Stimulated activated CD4-positive, alpha-beta T cell treated with anti-CD3 and anti-CD28 coated beads, Interleukin-1b, Interleukin-23, amount 100 ng/mL, for 24 hours (primary cell): ENCODE measurements at places on chromosomes 5 and 9.

GRCh38 chr5:14155075-14155474 is 11.9 kb downstream of the TRIO start:
- DNase-seq, result no peak

GRCh38 chr5:170861917-170862766 is at the start of gene RANBP17:
RANBP17 (plus strand) TSS chr5:170862018.
- no peak for DNase-seq

DNA sequence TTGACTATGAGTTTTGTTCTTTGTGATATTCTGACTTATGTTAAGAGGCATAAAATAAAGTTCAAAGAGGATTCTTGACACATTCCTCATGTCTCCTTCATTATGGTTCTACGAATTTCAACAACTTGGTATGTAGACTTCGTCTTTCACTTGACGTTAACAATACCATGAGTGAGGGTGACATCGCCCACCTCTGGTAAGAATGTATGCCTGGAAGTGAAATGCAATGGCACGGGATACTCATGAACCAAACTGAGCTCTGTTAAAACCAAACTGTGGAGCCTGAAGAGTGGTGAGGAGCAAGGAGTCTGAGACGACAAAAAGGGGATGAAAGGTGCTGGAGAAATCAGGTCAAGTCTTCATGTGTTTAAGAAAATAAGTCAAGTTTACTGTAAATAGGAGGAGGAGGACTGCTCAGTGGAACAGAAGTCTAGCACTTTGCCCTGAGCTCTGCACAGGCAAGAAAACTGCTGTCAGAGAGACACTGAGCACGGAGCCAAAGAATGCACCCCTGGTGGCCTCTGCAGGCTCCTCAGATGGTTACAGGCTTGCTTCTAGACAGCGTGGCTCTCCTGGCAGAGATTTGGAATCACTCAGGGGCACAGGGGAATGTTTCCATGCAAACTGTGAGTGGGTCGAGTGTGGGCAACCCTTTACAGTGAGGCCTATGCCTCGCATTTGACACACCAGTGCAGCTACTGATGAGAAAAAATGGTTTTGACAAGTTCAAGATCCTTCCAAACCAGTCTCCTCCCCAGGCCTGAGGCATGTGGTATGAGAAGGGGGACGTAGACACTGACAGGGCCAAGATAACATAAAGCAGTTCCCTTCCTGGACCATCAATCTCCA is 470.1 kb downstream of the IRX1 start:
- DNase-seq, result no peak

DNA sequence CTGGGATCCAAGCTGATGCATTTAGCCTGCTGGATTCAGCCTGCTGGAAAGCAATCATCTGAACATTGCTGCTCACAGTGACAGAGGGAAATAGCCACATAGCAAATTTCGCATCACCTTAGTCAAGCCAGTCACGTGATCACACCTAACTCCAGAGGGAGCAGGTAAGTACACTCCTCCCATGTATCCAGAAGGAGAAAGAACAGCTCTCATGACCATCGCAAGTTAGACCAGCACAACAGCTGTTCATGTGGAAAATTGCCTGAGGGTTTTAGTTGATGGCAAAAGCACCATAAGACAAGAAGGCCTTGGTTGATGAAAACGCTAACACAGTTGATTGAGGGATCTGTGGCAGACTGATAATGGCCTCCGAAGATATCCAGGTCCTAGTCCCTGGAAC is 34.2 kb upstream of the MYO10 start:
- no peak for DNase-seq

GRCh38 chr9:30235068-30235467 is 2149.4 kb upstream of the ACO1 start:
- DNase-seq, result no peak

DNA sequence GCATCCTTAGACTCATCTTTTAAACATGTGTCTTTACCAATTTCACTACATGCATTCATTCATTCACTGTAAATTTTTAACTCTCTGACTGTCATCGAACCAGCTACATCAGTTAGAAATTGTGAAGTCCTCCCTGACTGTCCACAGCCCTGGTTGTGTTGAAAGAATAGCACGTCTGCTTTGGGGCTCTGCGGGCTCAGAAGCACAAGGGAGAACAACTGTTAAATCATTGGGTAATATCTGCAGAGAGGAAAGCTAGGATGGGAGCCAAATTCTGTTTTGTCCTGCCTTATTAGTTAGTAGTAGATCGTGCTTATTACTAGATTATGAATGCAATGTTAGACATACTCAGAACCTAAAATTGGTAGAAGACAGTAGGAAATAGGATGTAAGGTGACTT is 26.3 kb upstream of the FAM120AOS start:
- no peak for DNase-seq

- DNase-seq, result no peak
Measured at GRCh38 chr5:172284611-172284980, 1.0 kb upstream of the UBTD2 start.

- no peak for DNase-seq
Measured at GRCh38 chr9:131239161-131239975, 36.9 kb downstream of the FAM78A start.

- DNase-seq, result no peak
Measured at GRCh38 chr5:141349917-141350619, at the start of gene PCDHGB1. PCDHGB1 (plus strand) TSS chr5:141350099; CDS start chr5:141350261, 162 bp downstream.
